NCI-H2081 treated with DMSO at 0.1 percent for 48 hours (cell line): ENCODE measurements at places on chromosomes 11 and 22.
A peak's percentile ranks its signal among the peaks of the same experiment; 100 is the strongest.

GRCh38 chr11:12897390-12897789 lies 111.7 kb upstream of the RASSF10 start:
- no peak for DNase-seq

- DNase-seq = no peak
These were observed 9.8 kb downstream of the PACSIN2 start for GRCh38 chr22:43005106-43005505.

DNA sequence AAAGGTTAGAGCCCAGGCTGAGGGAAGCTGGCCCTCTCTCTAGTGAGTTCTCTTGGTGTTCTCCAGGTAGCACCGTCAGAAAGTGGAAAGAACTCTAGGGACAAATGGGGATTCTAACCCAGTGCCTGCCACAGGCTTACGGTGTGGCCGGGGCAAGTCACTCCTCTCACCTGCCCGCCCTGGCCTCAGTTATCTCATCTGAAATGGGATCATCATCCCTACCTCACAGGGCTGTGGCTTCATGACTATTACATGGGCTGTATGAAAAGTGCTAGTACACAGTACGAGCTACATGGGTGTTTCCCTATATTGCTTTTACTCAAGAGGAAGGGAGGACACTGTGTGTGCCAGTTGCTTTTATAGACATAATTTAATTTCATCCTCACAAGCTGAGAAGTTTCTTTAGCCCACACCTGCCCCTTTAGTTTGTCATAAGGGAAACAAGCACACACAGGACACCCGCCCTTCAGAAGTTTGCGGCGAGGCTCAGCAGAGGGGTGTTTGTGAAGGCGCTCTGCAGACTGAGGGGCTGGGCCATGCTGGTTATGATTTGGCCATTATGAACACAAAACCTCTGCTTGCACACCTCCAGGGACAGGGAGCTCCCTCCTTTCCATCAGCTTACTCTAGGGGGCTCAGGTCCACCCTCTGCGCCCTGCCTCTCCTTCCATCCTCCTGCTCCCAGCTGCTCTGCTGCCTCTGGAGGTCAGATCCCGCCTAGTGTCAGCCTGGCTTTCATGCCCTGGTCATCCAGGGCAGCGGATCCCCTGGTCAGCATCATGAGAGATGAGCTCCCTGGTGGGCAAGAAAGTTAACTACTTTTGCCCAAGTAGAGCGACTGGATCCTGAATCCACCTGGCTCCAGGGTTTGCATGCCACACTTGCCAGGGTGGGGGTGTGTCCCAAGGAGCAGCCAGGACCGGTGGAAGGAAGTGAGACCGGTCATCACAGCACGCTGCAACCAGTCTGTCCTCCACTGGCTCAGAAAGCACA lies 1.2 kb downstream of the KLHL35 start:
- DNase-seq = no peak

- no peak for DNase-seq
These were observed 8.9 kb downstream of the MN1 start for GRCh38 chr22:27792452-27793161.

DNA sequence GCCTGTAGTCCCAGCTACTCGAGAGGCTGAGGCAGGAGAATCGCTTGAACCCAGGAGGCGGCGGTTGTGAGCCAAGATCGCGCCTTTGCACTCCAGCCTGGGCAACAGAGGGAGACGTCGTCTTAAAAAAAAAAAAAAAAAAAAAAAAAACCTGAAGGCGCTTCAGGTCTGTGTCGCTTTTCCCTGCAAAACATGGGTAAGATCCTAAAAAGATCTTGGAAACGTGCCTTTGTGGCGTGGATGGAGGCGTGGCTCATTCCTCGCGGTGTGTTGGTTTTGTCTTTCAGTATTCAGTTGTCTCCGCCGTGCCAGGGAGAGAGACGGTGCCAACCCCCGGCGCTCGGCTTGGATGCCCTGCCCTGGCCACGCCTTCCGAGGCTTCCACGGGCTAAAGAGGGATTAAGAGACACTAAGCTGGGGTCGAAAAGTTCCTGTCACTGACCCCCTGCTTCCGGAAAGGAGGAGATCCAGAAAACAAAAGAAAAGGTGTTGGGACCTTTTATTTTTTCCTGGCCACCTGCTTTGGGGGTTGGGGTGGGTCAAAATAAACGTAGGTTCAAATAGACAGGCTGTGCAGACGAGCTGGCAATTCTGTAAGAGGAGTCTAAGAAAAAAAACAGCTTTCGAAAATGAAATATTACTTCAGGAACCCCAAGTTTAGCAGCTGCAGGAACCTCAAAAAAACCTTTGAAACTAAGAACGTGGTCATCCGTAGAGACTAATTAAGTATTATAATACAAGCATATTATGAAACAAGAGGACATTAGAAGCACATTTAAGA lies 1.1 kb upstream of the SLC35F2 start:
- DNase-seq = no peak

GRCh38 chr11:34595391-34595790 lies 25.5 kb upstream of the EHF start:
- no peak for DNase-seq

DNA sequence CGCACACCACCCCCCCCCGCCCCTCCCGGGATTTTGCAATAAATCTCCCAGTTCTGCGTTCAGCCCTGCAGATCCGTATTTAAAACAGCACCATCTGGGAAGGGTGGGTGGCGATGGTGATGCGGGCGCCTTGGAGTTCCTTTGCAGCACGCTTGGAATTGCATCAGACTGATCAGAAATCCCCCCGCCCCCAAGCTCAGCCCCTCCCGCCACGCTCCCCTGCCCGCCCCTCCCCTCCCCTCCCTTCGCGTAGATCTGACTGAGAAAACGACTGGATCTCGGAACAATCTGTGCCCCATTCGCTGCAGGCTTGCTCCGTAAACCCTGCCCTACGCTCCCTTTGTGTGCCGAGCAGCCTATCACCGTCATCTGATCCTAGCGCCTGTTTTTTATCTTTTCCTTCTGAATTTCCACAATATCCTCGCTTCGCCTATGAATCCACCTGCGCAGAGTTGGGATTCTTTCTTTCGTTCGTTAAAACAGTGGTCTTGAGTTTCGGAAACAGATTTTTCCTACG lies 18.1 kb upstream of the BDNF start:
- DNase-seq = peak; percentile 37

DNA sequence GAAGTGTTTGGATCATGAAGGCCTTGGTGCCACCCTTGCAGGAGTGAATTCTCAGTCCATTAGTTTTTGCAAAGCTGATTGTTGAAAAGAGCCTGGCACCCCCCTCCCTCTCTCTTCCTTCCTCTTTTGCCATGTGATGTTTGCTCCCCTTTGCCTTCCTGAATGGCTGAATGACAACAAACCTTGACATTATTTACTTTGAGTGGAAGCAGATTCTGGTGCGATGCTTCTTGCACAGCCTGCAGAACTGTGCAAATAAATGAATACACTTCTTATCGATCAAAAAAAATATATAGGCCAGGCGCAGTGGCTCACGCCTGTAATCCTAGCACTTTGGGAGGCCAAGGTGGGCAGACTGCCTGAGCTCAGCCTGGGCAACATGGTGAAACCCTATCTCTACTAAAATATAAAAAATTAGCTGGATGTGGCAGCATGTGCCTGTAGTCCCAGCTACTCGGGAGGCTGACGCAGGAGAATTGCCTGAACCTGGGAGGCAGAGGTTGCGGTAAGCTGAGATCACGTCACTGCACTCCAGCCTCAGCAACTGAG lies 2.0 kb upstream of the NARS2 start:
- DNase-seq = no peak

GRCh38 chr11:61869708-61870451 lies 21.5 kb downstream of the FADS3 start:
- DNase-seq = no peak
